ENCODE measurements at places on chromosomes 3 and 15.

DNA sequence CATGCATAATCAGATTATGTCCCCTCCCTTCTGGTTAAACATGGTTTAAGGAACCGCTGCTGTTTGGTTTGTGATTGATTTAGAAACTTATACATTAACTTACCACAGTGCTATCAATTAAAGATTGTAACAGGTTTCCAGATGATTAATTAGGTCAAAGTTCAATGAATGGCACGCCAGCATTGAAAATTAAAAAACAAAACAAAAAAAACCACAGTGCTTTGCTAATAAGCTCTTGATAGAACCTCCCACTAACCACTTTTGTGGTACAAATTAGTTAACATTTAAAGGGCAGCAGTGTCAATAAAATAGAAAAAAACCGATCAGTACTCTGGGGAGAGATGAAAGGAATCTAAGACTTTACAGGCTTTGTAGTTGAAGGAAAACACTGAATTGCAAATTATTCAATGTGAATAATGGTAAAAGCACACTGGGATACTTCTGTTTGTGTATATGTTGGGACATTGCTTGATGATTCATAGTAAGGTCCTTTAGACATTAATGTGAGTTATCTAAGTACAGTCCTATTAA lies 7.6 kb upstream of the C3orf38 start:
- DNase-seq: no peak

- DNase-seq: no peak
Observed at GRCh38 chr3:124611520-124611919, 118.7 kb upstream of the UMPS start.

GRCh38 chr15:66362776-66363175 lies 6.3 kb upstream of the TIPIN start:
- no peak for DNase-seq

- DNase-seq: no peak
Observed at GRCh38 chr3:18239674-18240073, 185.5 kb downstream of the SATB1 start.

- no peak for DNase-seq
Observed at GRCh38 chr3:186772701-186773417, 10.5 kb upstream of the EIF4A2 start.

- no peak for DNase-seq
Observed at GRCh38 chr15:89778861-89779260, 2.7 kb downstream of the MESP2 start.

GRCh38 chr3:38459499-38460048 lies 5.9 kb downstream of the ACVR2B start:
- no peak for DNase-seq

DNA sequence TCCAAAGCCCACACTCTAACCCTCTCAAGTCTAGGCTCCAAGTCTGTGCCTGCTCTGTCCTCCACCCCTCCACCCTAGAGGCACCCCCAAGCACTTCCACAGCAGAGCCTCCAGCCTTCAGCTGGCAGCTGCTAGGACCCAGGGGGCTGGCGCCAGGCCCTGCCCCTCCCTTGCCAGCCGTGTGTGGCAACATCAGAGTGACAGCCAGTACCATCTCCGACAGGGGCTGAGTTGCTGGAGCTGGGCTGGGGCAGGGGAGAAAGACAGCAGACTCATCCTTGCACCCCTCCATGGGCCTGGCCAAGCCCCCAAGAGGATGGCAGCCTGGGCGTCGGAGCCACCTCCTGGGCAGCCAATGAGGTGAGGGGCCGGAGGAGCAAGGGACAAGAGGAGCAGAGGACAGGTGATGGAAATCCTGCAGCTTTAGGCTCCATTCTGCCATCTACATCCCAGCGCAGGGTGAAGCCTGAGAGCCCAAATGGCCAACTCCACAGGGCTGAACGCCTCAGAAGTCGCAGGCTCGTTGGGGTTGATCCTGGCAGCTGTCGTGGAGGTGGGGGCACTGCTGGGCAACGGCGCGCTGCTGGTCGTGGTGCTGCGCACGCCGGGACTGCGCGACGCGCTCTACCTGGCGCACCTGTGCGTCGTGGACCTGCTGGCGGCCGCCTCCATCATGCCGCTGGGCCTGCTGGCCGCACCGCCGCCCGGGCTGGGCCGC lies at the start of gene GPR62:
GPR62 (plus strand) TSS at position 207 of the 718 bp plus-strand sequence; CDS start at position 479, 272 bp downstream.
- no peak for DNase-seq

DNA sequence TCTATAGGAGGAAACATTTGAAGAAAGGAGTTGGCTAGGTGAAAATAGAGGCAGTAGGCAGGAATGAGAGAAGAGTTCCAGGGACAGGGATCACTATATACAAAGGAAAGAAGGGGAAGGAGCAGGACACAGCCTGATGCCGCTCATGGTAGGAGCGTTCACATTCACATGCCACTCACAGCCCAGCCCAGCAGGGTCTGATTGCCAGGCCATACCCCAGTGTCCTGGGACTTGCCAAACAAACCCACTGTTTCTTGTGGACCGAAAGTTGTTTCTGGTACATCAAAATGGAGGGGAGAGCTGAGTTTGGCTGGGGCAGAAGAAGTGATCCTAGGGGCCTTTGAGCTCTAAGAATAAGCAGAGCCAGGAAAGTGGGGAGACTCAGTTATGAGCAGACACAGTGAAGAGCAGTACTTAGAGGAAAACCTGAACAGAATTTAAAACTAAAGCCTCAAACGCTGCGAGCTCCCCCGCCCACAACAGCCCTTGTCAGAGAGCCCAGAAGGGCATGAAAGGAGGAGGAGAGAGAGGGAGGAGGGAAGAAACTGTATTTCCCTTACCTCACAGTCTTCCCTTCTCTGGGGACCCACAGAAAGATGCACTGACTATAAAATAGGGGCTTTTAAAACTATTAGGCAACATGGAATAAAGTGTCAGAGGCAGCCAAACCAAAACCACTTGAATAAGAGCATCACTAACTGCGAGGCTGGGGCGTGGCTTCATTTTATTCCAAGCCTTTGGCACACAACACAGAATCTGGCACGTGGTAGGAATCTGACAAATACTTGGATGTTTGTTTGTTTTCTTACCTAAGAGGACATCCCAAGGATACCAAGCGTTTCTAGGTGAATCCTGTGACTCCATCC lies 129.0 kb downstream of the RPL22L1 start:
- peak; percentile 35 for DNase-seq

GRCh38 chr3:64257100-64257755 lies 32.0 kb upstream of the PRICKLE2 start:
- no peak for DNase-seq

- DNase-seq: no peak
Observed at GRCh38 chr3:159082519-159082918, 280.7 kb downstream of the MFSD1 start.

GRCh38 chr3:64207289-64208080 lies 17.8 kb downstream of the PRICKLE2 start:
- DNase-seq: no peak

DNA sequence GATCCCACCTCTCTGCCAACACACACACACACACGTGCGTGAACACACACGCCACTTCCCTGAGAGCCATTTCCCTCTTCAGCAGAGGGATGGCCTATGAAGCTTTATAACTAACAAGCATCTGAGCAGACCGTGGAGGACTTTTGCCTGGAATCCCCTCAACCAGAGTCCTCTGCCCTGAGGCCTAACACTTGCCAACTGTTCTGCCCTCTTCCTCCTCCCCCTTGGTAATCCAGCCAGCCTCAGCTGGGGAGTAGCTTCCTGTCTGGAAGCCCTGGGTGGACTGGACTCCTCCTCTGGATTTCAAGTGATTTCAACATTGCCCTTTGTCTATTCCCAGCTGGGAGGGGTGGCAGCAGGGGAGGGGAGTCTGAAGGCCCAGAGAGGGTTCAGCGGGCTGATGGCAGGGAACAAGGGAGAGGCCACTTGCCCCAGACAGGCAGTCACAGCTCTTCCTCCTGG lies 68.4 kb upstream of the HACD2 start:
- DNase-seq: peak; percentile 42

Data from NCI-H510A (cell line).